Temporal lobe (tissue), 4 donors: ENCODE measurements at places on chromosomes 1 and 21. TPM values are rescaled to one million over a fixed set of nuclear protein-coding genes. Genes with fewer than 3 reads are reported as not detected.

CCDC17 gene
- 0.25 TPM for total RNA-seq

ZNF593OS gene
- total RNA-seq = not detected

FBXO2 gene
- total RNA-seq = 3.4 TPM

GPR37L1 gene
- total RNA-seq = 1.2 TPM

SELENBP1 gene
- 5.7 TPM for total RNA-seq
